ENCODE measurements at places on chromosomes 16 and 17. TPM values are rescaled to one million over a fixed set of nuclear protein-coding genes. Genes with fewer than 3 reads are reported as not detected.

The CEMP1 gene
- total RNA-seq: not detected

The MYO15A gene
- total RNA-seq: 0.47 TPM

The SLC4A1 gene
- 0.46 TPM for total RNA-seq

The BAHCC1 gene
- 10.2 TPM for total RNA-seq

The PRAC2 gene
- total RNA-seq: not detected

The SEC14L5 gene
- 1.3 TPM for total RNA-seq

The ITGAL gene
- total RNA-seq: 0.82 TPM

The CHST4 gene
- not detected for total RNA-seq

The CCL14 gene
- total RNA-seq: 28.2 TPM

The USH1G gene
- 0.59 TPM for total RNA-seq

The NOXO1 gene
- not detected for total RNA-seq

The MT1M gene
- 26.7 TPM for total RNA-seq

The TAC4 gene
- total RNA-seq: not detected

The OR3A1 gene
- not detected for total RNA-seq

The AGRP gene
- total RNA-seq: not detected

The NACA2 gene
- total RNA-seq: not detected

The RAB37 gene
- 1.1 TPM for total RNA-seq

The GAS2L2 gene
- 0.19 TPM for total RNA-seq

The PRR29 gene
- not detected for total RNA-seq

The KATNIP gene
- 12.9 TPM for total RNA-seq

The PRDM7 gene
- total RNA-seq: not detected

The TLCD3B gene
- total RNA-seq: not detected
